ENCODE measurements at places on chromosomes 7 and 10.
A peak's percentile ranks its signal among the peaks of the same experiment; 100 is the strongest.

DNA sequence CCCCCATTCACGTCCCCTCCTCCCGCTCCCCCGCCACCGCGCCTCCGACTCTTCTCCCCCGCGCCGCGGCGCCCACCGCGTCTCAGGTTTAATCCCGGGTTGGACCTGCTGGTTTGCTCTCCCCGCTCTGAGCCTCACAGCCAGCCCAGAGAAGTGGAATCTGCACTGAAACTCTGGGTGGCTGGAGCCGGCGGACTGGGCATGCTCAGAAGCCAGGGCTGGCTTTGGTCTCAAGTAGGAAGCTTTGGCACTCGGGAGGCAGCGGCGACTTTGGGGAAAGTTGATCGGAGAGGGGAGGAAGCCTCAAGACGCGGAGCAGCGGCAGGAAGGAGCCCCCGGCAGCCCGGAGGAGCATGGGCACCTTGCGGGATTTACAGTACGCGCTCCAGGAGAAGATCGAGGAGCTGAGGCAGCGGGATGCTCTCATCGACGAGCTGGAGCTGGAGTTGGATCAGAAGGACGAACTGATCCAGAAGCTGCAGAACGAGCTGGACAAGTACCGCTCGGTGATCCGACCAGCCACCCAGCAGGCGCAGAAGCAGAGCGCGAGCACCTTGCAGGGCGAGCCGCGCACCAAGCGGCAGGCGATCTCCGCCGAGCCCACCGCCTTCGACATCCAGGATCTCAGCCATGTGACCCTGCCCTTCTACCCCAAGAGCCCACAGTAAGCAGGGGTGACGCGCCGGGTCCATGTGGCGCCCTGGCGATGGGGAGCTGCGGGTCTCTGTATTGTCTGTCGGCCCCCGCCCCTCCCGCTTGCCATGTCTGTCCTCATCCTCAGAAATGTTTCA lies at the start of gene PRKG1:
Gene PRKG1, plus strand, starts transcription at position 250 of the 791 bp plus-strand sequence.
- DNase-seq: peak; percentile 42

GRCh38 chr7:24052572-24053260 lies 231.3 kb upstream of the NPY start:
- peak; percentile 83 for DNase-seq

GRCh38 chr7:17463511-17464085 lies 165.1 kb downstream of the AHR start:
- no peak for DNase-seq

GRCh38 chr10:27815846-27816245 lies 70.2 kb upstream of the MKX start:
- no peak for DNase-seq

DNA sequence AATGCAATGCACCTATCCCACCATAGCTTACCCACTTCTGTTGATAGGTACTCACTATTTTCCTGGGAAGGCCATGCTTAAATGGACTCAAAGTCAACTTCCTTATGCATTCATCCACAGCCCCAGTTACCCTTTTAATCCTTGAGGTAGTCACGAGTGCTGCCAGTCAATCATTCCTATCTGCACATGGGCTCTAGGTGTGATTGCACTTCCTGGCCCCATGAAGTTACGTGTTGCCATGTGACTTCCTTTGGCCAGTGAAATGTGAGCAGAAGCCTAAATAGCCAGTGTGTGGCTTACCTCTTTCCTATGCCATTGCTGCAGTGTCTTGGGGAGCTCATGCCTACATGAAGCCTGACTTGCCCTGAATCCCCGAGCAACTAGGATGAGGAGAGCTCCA lies 23.5 kb upstream of the EIF5AL1 start:
- no peak for DNase-seq

Data from NCI-H69 (cell line).